ENCODE measurements at places on chromosomes 5 and 9. TPM values are rescaled to one million over a fixed set of nuclear protein-coding genes. Genes with fewer than 3 reads are reported as not detected.
A peak's percentile ranks its signal among the peaks of the same experiment; 100 is the strongest.

The SOHLH1 gene
- not detected for total RNA-seq

The ITK gene
- 0.07 TPM for total RNA-seq

DNA sequence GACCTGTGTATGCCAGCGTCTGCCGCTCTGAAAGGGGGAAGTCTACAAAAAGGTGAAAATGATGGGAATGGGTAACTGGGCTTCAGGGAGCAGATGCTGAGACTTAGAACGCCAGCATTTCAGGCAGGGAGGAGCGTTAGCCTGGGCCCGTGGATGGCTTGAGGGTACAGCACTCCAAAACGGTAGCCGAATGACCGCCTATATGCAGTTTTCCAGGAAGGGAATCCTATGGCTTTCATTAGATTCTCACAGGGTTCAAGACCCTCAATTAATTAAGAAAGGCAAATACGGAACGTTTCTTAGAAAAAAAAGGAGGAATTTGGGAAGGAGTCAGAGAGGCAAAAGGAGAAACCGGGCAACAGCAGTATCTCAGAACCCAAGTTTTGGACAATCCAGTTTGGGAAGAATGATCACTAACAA lies 639 bp downstream of the AMACR start:
- DNase-seq = no peak

GRCh38 chr9:112853882-112854585 lies 36.6 kb downstream of the SLC46A2 start:
- DNase-seq = no peak

DNA sequence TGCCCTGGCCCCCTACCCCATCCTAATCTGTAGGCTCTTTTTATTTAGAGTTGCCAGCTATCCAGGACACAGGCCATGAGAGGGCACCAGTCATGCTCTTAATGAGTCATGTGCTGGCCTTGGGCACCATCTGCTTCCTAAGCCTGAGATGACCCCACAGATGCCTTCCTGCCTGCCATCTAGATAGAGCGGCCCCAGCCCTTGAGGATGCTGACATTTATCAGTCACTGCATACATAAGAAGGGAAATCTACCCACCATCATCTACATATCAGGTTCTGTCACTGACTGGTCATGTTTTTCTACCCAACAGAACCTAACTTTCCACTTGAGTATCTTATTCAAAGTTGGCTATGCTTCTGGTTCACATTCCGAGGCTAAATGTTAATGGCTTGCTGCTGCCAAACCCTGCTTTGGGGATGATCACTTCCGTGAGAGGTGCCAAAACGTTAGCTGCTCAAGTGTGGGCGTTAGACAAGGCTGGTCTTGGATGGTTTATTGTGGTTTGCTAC lies 49.9 kb upstream of the TTC23L start:
- no peak for DNase-seq

DNA sequence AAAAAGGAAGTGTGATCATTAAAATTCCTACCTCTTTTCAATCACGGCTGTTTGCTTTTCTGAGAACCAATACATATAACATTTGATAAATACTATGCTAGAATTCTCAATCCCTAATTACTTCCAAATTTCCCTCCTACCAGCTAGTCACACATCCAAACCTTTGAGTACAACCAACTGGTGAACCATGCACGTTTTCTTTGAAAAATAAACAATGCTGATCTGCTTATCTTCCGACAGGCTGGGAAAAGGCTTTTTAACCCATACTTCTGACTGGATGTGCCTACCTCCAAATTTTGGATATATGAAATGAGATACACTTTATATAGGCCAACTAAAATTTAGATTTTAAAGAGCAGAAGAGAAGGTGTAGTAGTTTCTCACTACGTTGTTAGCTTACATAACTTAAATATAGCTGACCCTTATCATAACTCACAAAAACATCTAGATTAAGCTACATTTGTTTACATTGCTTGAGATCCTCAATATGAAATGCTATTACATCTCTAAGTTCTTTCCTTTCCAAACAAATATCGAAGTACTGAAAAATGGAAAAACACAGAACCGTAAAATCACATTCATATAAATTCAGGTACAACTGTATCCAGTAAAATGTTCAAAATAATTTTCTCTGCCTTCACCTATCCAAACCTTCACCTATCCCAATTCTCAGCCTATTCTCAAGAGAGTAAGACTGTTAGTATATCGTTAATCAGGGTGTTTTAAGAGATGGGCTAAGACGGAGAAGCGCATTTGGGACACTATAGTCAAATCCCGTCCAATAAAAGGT lies 2.1 kb downstream of the NR3C1 start:
- no peak for DNase-seq

GRCh38 chr5:96157841-96158291 lies 196.2 kb upstream of the ELL2 start:
- no peak for DNase-seq

DNA sequence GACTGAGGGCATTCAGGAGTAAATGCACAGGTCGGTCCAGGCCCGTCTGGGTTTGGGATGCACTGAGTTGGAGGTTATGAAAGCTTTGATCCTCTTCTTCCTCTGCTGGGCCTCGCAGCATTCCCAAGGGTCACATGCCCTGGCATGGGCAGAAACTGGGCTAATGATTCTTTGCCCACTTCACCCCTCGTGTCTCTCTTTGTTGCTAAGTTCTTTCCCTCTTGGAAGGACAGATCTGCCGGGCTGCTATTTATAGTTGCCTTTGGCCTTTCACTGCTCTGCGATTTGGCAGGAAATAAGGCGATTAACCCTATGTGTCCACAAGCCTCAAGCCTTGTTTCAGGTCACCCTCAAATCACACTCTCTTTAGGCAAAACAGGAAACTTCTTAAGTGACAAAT lies 66.9 kb downstream of the ENTREP1 start:
- DNase-seq = no peak

- DNase-seq = no peak
Measured at GRCh38 chr5:77995793-77996409, 219.8 kb upstream of the TBCA start.

GRCh38 chr9:103804077-103804735 lies 289.9 kb upstream of the SMC2 start:
- DNase-seq = peak; percentile 59

DNA sequence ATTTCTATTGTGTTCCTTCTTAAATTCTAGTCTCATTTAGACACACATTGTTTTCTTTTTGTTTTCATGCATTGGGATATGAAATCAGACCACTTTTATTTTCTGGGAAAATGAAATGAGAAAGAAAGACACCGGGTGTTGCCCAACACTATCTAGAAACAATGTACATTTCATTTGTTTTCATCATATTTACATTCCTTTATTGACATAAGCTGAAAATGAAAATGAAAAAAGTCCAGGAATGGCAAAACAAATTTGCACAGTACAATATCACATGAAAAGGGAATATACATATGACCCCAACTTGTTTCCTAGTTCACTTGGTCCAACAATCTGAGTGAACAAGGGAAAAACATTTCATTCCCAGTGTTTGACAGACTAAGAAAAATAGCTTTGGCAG lies 20.7 kb downstream of the IFNE start:
- no peak for DNase-seq

DNA sequence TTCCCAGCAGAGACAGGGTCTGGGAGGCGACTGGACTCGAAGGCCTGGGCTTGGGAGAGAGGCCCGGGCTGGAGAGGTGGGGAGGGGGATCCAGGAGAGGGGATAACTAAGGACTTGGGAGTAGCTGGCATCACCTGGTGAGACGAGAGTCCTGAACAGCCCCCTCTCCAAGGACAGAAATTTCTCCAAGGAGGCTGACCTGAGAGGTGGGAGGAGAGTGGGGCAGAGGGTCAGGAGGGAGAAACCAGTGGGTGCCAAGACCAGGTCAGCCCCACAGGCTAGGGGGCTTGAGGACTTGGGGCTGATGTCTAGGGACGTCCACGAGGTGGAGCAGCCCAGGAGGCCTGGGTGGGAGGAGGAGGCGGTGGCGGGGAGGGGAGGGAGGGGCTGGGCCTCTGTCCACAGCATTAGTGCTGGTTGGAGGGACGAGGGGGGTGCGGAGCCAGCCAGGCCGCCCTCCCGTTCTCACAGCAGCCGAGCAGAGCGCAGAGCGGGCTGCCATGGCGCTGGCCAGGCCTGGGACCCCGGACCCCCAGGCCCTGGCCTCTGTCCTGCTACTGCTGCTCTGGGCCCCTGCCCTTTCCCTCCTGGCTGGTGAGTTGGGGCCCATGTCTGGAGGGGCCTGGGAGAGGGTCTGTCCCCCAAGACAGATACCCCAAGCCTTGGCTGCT lies at the start of gene CRB2:
Gene CRB2, plus strand, starts transcription at position 437 of the 671 bp plus-strand sequence. Its CDS starts 64 bp downstream, at position 501.
- no peak for DNase-seq

DNA sequence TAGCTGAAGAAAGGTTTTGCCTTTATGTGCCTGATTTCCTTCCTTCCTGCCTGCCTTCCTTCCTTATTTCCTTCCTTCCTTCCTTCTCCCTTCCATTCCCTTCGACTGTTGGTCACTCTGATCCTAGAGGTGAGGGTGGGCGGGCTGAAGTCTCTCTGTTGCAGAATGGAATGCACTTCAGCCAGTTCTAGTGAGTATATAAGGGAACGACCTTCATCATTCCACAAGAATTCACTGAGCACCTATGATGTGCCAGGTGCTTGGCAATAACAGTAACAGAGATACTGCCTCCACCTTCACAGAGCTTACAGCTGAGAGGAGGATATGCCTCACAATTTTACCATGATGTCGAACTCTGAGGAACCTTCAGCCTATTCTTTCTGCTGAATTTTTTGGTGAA lies 8.7 kb upstream of the OR5C1 start:
- no peak for DNase-seq

DNA sequence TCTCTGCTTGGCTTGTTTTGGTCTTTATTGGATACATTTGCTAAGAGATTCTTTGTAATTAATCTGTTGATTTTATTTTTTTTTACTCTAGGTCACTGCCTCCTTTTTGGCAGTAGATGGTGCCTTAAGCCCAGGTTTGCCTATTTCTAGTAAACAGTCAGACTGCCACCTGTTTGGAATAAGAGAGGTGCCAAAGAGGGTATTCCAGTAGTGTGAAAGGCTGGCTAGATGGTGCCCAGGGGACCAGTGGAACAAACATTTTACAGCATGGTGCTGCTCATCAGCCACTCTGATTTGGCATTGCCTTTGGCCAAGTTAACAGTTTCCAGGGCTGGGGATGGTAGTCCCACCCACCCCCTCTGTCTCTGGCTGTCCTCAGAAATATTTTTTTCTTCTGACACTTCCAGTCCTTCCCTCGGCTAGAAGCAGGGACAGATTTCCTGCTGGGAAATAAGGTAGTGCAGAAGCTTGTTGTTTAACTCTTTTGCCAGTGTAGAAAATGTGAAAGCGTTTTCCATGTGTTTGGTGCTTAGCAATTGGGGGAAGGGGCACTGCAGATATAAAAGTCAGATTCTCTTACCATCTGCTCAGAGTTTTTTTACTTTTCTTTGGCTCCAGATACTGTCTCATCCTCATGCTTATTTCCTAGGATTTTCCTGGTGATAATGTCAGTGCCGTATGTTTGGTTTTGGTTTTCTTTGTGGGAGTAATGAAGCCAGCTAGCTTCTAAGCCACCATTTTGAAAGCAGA lies 36.6 kb upstream of the FBXL7 start:
- DNase-seq = peak; percentile 26

- no peak for DNase-seq
Measured at GRCh38 chr5:96404191-96404867, 28.7 kb downstream of the PCSK1 start.

- peak; percentile 88 for DNase-seq
Measured at GRCh38 chr9:134449180-134449916, 123.1 kb downstream of the RXRA start.

- no peak for DNase-seq
Measured at GRCh38 chr9:95129476-95130291, 187.8 kb downstream of the FANCC start.

DNA sequence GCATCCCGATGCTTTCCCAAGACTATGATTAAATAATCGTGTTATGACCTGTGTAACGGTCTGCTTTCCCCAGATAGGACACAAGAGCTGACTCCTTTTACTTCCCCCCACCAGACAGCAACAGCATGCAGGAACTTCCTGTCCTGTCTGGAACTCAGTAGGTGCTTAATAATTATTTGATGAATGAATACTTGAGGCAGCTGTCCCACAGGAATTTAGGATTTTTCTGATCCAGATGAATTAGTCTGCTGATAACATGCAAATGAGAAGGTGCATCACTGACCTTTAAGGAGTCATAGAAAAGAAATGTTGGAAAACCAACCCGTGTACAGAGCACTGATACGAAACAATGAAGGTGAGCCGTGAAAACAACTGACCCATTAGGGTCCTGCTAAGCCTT lies 12.2 kb downstream of the RNF130 start:
- no peak for DNase-seq

GRCh38 chr5:138936968-138937345 lies 61.8 kb upstream of the LRRTM2 start:
- DNase-seq = no peak

Measured in NCI-H460 (cell line).